NCI-H1092 treated with DMSO at 0.1 percent for 48 hours (cell line): ENCODE measurements at places on chromosomes 13 and 19.

GRCh38 chr13:20093951-20094350 lies 66.9 kb downstream of the GJA3 start:
- DNase-seq = no peak

- DNase-seq = no peak
Observed at GRCh38 chr13:110354715-110355473, 47.8 kb downstream of the COL4A2 start.

DNA sequence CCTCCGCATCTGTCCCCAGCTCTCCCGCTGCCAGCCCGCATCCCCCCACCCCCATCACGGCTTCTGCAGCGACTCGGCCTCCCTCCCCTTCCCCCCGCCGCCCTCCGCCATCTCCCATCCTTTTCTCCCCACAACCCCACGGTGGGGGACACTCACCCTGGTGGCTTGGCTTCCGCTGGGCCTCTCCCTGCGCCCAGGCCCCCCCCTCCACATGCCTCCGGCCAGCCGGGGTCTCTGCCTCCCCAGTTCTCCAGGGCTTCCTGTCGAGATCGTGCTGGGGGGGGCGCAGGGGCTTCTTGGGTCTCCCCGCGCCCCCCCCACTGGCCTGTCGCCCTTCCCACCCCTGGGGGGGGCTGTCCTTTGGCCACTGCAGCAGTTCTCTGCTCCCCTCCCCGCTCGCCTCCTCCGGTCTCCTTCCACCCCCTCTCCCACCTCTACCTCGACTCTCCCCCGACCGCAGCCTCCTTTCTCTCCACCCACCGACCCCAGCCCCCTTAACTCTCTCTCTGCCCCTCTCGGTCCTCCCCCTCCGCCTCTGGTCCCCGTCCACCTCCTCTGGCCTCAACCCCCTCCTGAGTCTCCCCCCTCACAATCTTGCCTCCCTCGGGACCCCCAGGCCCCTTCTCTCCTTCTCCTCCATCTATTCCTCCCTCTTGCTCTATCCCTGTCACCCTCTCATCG lies 17.1 kb downstream of the LRRC4B start:
- DNase-seq = no peak

DNA sequence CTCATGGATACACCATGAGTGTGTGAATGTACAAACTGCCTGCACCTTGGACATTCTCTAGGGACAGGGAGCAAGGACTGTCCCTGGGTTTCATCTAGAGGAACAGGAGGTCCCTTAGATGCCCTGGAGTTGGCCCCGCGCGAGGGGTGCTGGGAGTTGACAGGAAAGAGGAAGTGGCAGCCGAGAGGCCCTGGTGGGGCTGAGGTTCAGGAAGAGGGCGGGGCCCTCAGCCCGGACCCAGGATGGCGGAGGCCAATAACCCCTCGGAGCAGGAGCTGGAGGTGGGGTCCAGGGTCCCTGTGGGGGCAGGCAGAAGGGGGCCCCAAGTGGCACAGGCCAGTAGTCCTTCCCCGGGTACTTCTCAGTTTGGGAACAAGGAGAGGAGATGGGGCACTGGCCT lies 6.9 kb downstream of the PKN1 start:
- DNase-seq = no peak

GRCh38 chr19:39401549-39402345 lies 4.9 kb upstream of the ZFP36 start:
- DNase-seq = no peak

- peak; percentile 68 for DNase-seq
Observed at GRCh38 chr19:11963566-11964355, 1.1 kb upstream of the ZNF763 start.

GRCh38 chr13:28601581-28601980 lies 57.3 kb upstream of the POMP start:
- no peak for DNase-seq
